ENCODE measurements at places on chromosomes 16 and 17.

GRCh38 chr17:77382356-77382911 is 241.7 kb downstream of the SEC14L1 start:
- DNase-seq, result no peak

DNA sequence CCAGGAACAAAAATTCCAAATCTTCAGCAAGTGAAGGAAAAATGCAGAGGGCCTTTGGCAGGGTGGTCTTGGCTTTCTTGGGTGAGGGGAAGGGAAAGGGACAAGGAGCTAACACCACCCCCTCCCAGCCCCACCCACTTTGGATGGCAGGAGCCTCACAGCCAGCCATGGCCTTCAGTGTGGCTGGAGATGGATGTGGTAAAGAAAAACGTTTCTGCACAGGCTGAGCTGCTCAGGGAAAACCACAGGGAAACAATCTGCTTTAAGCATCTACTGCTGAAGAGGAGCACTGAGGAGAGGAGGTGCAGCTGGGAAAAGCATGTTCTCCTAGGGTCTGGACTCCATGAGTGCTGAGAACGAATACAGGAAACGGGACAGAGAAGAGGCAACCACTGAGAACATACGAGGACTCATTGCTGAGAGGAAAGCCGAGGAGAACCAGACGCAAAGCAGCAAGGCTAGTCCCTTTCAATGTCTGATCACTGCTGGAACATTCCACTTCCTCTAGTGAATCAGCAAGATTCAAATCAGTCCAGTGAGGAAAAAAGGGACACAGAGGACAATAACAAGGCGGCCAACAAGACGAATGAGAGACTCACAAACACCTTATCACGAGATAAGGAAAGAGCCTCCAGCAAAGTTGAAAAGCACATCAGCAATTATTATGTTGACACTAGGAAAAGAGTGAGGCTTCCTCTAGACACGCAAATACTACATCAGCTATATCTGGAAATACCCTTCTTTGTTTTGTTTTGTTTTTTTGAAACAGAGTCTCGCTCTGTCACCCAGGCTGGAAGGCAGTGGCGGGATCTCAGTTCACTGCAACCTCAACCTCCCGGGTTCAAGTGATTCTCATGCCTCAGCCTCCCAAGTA is 41.7 kb downstream of the ZZEF1 start:
- DNase-seq, result no peak

GRCh38 chr17:10119203-10120108 is 79.0 kb downstream of the GAS7 start:
- DNase-seq, result peak; percentile 26

- DNase-seq, result peak; percentile 41
Measured at GRCh38 chr16:67415872-67416793, at the start of gene ZDHHC1. TSS of gene ZDHHC1 (minus strand) at chr16:67416477. CDS start at chr16:67407775, 8,702 bp downstream.

GRCh38 chr17:82065193-82065637 is 389 bp downstream of the DUS1L start:
- DNase-seq, result no peak

- DNase-seq, result no peak
Measured at GRCh38 chr16:49453021-49453420, 79.4 kb downstream of the C16orf78 start.

GRCh38 chr17:75168998-75169397 is 13.8 kb downstream of the SUMO2 start:
- no peak for DNase-seq
